Astrocyte (in vitro differentiated cells and primary cell): ENCODE measurements at places on chromosomes 11 and 22. TPM values are rescaled to one million over a fixed set of nuclear protein-coding genes. Genes with fewer than 3 reads are reported as not detected.

The SLC7A4 gene
- total RNA-seq, result 0.31 and 0.93 TPM in 2 replicates

The RIMBP3C gene
- 0.23 and 0.43 TPM in 2 replicates for total RNA-seq

The FOSL1 gene
- total RNA-seq, result 24.5 and 37.9 TPM in 2 replicates

The SEPTIN5 gene
- total RNA-seq, result 7.3 and 8.6 TPM in 2 replicates

The C22orf15 gene
- 0.38 and 0.39 TPM in 2 replicates for total RNA-seq

The PNPLA5 gene
- not detected in 2 replicates for total RNA-seq

The LGALS1 gene
- total RNA-seq, result 240 and 260 TPM in 2 replicates

The HBE1 gene
- total RNA-seq, result not detected in 2 replicates

The RPS25 gene
- total RNA-seq, result 643 and 750 TPM in 2 replicates

The MMP1 gene
- 0.38 and 0.64 TPM in 2 replicates for total RNA-seq

The DNAJB7 gene
- total RNA-seq, result not detected in 2 replicates

The IL17REL gene
- total RNA-seq, result not detected in 2 replicates

The TRIM49C gene
- 0.45 TPM in 1 of 2 replicates, not detected in the other for total RNA-seq

The GLB1L2 gene
- total RNA-seq, result 2.8 and 3.0 TPM in 2 replicates

The GNB1L gene
- total RNA-seq, result 10.4 and 14.3 TPM in 2 replicates

The FAM180B gene
- 0.16 TPM in 1 of 2 replicates, not detected in the other for total RNA-seq

The ISX gene
- total RNA-seq, result not detected in 2 replicates

The CHRM4 gene
- 0.27 and 0.43 TPM in 2 replicates for total RNA-seq

The TRIM77 gene
- not detected in 2 replicates for total RNA-seq

The PRDM11 gene
- 9.1 and 9.9 TPM in 2 replicates for total RNA-seq

The EIF1AD gene
- total RNA-seq, result 35.9 and 42.7 TPM in 2 replicates

The RIBC2 gene
- not detected in 2 replicates for total RNA-seq

The MCHR1 gene
- 0.96 and 1.8 TPM in 2 replicates for total RNA-seq

The KCNJ11 gene
- total RNA-seq, result 0.43 TPM in 1 of 2 replicates, not detected in the other

The PITPNB gene
- 90.0 and 90.6 TPM in 2 replicates for total RNA-seq

The IFITM10 gene
- total RNA-seq, result 2.0 and 5.1 TPM in 2 replicates

The C11orf42 gene
- not detected in 2 replicates for total RNA-seq

The ADAMTS8 gene
- total RNA-seq, result 0.17 and 0.20 TPM in 2 replicates

The FOLH1 gene
- 0.19 and 0.36 TPM in 2 replicates for total RNA-seq

The C1QTNF4 gene
- total RNA-seq, result 0.20 TPM in 1 of 2 replicates, not detected in the other

The MYBPC3 gene
- not detected in 2 replicates for total RNA-seq

The CCDC87 gene
- 0.31 and 0.34 TPM in 2 replicates for total RNA-seq

The SEC14L6 gene
- 0.16 and 0.22 TPM in 2 replicates for total RNA-seq

The OR6T1 gene
- total RNA-seq, result not detected in 2 replicates

The DDI1 gene
- not detected in 2 replicates for total RNA-seq

The FOLR3 gene
- total RNA-seq, result not detected in 2 replicates

The TMPRSS13 gene
- 0.10 and 0.66 TPM in 2 replicates for total RNA-seq

The SPA17 gene
- total RNA-seq, result 5.0 and 6.2 TPM in 2 replicates

The OR2AG2 gene
- total RNA-seq, result 0.07 and 0.27 TPM in 2 replicates

The OR51B2 gene
- total RNA-seq, result not detected in 2 replicates

The KCNJ1 gene
- 0.14 TPM in 1 of 2 replicates, not detected in the other for total RNA-seq

The BATF2 gene
- 4.5 and 5.0 TPM in 2 replicates for total RNA-seq

The CASP5 gene
- not detected in 2 replicates for total RNA-seq

The TRIM51G gene
- not detected in 2 replicates for total RNA-seq

The MCM5 gene
- 12.6 and 12.8 TPM in 2 replicates for total RNA-seq

The GLYATL2 gene
- total RNA-seq, result not detected in 2 replicates

The PRAME gene
- not detected in 2 replicates for total RNA-seq

The KDELR3 gene
- 72.6 and 96.0 TPM in 2 replicates for total RNA-seq

The SUSD2 gene
- total RNA-seq, result 0.72 and 0.77 TPM in 2 replicates

The MPST gene
- 65.2 and 67.8 TPM in 2 replicates for total RNA-seq

The ARHGEF17 gene
- 59.7 and 66.4 TPM in 2 replicates for total RNA-seq

The LMO2 gene
- 0.67 and 1.8 TPM in 2 replicates for total RNA-seq

The FLRT1 gene
- total RNA-seq, result 0.20 and 0.41 TPM in 2 replicates

The GRAP2 gene
- 0.23 and 1.2 TPM in 2 replicates for total RNA-seq

The OR56A1 gene
- not detected in 2 replicates for total RNA-seq

The ZBTB16 gene
- 0.36 and 0.50 TPM in 2 replicates for total RNA-seq

The TRIM48 gene
- total RNA-seq, result not detected in 2 replicates

The RAG2 gene
- total RNA-seq, result not detected in 2 replicates

The LRRC4C gene
- total RNA-seq, result 9.0 and 15.3 TPM in 2 replicates

The FJX1 gene
- 47.9 and 50.2 TPM in 2 replicates for total RNA-seq
